H9 (cell line): ENCODE measurements at places on chromosomes 11 and 22. TPM values are rescaled to one million over a fixed set of nuclear protein-coding genes. Genes with fewer than 3 reads are reported as not detected.

- no peaks in the 10 kb centered on the region for H3K27me3 ChIP-seq
- DNase-seq = peak; percentile 93
- no peaks in the 10 kb centered on the region for H3K36me3 ChIP-seq
- no peak overlapping the region for H3K4me3 ChIP-seq
- no peak overlapping the region for H3K27ac ChIP-seq
Observed at GRCh38 chr22:41403532-41404318, 22.0 kb downstream of the TEF start.

DNA sequence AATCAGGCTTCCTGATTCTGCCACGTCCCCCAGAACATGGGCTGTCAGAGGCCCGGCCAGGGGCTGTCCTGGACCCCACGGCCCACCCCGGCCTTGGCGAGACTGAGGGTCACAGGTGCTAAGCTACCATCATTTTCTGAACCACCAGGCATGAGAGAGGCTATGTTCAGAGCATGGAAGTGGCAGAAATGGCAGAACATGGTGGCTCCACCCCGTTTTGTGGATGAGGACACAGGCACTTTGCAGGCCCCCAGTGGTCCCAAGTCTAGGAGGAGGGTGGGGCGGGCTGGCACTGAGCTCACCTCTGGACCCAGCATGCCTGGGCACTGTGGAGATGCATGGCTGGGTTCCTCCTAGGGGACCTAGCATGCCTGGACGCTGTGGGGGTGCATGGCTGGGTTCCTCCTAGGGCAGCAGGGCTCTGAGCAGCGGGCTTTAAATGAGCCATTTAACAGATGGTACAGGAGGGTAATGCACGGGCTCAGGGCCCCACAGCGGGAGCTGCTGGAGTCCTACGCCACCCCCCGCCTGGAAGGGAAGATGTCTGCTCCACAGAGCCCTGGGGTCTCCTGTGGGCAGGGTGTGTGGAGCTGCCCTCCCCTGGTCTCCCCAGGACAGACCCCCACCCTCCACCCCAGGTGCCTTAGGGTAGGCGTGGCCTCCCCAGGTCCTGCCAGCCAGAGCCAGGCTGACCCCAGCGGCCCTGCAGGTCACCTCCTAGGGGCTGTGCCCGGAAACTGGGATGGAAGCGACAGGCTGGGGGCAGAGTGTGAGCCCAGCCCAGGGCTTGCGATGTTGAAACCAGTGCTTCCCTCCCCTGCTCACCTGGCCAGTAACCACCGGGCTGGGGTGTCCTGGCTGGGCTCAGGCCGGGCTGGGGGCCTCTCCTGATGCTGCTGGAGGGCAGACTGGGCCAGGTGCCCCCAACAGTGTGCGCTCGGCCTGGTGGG lies 6.1 kb upstream of the MUC5AC start:
- H3K36me3 ChIP-seq = no peaks in the 10 kb centered on the region; the same call in 2 of the 3 replicates
- H3K27ac ChIP-seq = no peak overlapping the region
- peak; percentile 24 for DNase-seq
- no peaks in the 10 kb centered on the region; the same call in 1 of the 2 replicates for H3K27me3 ChIP-seq
- H3K4me3 ChIP-seq = no peak overlapping the region
- no peaks in the 10 kb centered on the region for H3K4me1 ChIP-seq

DNA sequence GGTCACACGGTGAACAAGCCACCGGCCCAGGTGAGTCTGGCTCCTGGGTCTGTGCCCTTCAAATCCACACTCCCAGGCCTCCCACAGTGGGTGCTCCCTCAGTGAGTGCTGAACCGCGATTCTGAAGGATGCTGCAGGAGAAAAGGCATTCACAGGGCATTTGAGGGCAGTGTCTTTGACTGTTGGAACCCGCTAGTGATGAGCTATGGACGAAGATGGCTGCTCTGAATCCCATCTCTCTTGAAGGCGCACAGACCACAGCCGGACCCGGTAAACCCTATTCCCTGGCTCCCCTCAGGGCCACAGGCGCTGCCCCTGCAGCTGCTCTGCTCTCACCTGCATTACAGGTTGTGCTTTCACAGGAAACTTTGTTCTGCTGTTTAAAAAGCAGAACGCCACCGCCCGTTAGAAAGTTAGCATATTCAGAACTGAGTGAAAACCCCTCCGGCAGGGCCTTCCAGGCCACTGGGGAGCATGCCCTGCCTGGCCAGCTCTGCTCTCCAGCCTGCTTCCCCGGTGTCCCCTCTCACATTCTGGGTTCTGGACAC lies 3.2 kb downstream of the LRRC32 start:
- H3K27me3 ChIP-seq = peaks cover 2% of the 10 kb centered on the region; the same call in 1 of the 2 replicates
- H3K27ac ChIP-seq = no peak overlapping the region
- H3K36me3 ChIP-seq = no peaks in the 10 kb centered on the region
- peak; percentile 22 for DNase-seq

GRCh38 chr11:125364121-125364826 lies 131.8 kb downstream of the FEZ1 start:
- H3K27me3 ChIP-seq = no peaks in the 10 kb centered on the region; the same call in 1 of the 2 replicates
- H3K27ac ChIP-seq = no peak overlapping the region
- no peaks in the 10 kb centered on the region for H3K4me1 ChIP-seq
- H3K36me3 ChIP-seq = no peaks in the 10 kb centered on the region
- DNase-seq = no peak

GRCh38 chr11:134258577-134258976 lies 5.2 kb downstream of the ACAD8 start:
- H3K27me3 ChIP-seq = no peaks in the 10 kb centered on the region
- peak overlapping the region; percentile 10; the same call in 1 of the 3 replicates for H3K4me3 ChIP-seq
- H3K27ac ChIP-seq = no peak overlapping the region

GRCh38 chr11:128464878-128465450 lies 122.4 kb downstream of the ETS1 start:
- H3K4me3 ChIP-seq = no peak overlapping the region
- no peak overlapping the region for H3K27ac ChIP-seq
- H3K27me3 ChIP-seq = no peaks in the 10 kb centered on the region
- H3K4me1 ChIP-seq = no peaks in the 10 kb centered on the region

GRCh38 chr11:76691655-76692054 lies 21.1 kb upstream of the LRRC32 start:
- H3K36me3 ChIP-seq = no peaks in the 10 kb centered on the region
- H3K27ac ChIP-seq = no peak overlapping the region
- no peak for DNase-seq
- H3K4me3 ChIP-seq = no peak overlapping the region

Gene TRIM51
- total RNA-seq = not detected in 2 replicates

- DNase-seq = no peak
- no peaks in the 10 kb centered on the region for H3K4me1 ChIP-seq
- H3K4me3 ChIP-seq = no peak overlapping the region
- H3K27ac ChIP-seq = no peak overlapping the region
Observed at GRCh38 chr22:37618072-37618656, 9.5 kb downstream of the GGA1 start.

GRCh38 chr22:38632528-38632927 lies 23.7 kb downstream of the FAM227A start:
- H3K4me3 ChIP-seq = no peak overlapping the region
- no peaks in the 10 kb centered on the region for H3K27me3 ChIP-seq
- H3K27ac ChIP-seq = no peak overlapping the region

GRCh38 chr11:93736129-93736528 lies 5.2 kb downstream of the TAF1D start:
- peaks cover 97% of the 10 kb centered on the region for H3K36me3 ChIP-seq
- H3K27ac ChIP-seq = no peak overlapping the region
- no peaks in the 10 kb centered on the region for H3K4me1 ChIP-seq
- DNase-seq = no peak
- H3K4me3 ChIP-seq = 0 out of 2 replicates have a peak overlapping the region, but pooled peaks have one; percentile 9
- no peaks in the 10 kb centered on the region for H3K27me3 ChIP-seq

DNA sequence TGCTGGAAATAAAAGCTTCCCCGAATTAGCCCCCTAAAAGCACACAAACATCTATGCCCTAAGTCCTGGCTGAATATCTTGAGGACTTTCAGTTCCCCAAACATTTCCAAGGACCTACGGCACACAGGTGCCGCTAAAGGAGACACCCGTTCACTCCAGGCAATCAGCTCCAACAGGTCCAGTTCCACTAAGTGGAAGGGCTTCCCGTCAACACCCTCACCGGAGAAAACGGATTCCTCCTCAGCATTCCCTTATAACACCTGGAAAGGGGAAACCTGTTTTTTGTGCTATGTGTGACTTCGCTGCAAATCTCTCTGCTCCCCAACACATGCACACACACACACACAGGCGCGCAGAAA lies 3.9 kb downstream of the TENM4 start:
- no peak overlapping the region for H3K27ac ChIP-seq
- H3K36me3 ChIP-seq = no peaks in the 10 kb centered on the region
- DNase-seq = peak; percentile 35

DNA sequence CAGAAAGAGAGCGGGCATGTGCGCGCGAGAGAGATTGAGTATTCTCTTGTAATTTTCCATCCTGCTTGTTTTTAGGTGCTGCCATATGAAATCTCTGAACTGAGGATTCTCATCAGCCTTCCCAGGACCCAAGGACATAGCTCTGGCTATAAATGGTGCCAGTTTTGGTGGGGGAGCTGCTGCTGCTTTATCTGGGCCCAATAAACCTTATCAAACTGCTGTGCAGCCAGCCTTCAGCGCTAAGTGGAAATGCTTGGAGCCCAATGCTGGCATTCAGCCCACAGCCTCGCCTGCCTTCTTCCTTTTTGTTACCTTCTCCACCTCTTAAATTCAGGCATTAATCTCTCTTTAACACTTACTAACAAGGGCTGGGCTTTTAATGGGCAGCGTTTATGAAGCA lies 2.4 kb upstream of the ZBTB16 start:
- DNase-seq = no peak
- no peaks in the 10 kb centered on the region for H3K4me1 ChIP-seq
- peaks cover 52% of the 10 kb centered on the region for H3K27me3 ChIP-seq
- H3K27ac ChIP-seq = no peak overlapping the region
- H3K4me3 ChIP-seq = no peak overlapping the region

Gene SCO2
- 3.3 and 3.4 TPM in 2 replicates for total RNA-seq

Gene MRGPRF
- total RNA-seq = 4.0 and 4.3 TPM in 2 replicates

Gene OVCH2
- 0.44 and 0.46 TPM in 2 replicates for total RNA-seq

Gene OSM
- not detected in 2 replicates for total RNA-seq

Gene DNHD1
- 3.5 TPM in 2 replicates for total RNA-seq

Gene HBG1
- not detected in 2 replicates for total RNA-seq

DNA sequence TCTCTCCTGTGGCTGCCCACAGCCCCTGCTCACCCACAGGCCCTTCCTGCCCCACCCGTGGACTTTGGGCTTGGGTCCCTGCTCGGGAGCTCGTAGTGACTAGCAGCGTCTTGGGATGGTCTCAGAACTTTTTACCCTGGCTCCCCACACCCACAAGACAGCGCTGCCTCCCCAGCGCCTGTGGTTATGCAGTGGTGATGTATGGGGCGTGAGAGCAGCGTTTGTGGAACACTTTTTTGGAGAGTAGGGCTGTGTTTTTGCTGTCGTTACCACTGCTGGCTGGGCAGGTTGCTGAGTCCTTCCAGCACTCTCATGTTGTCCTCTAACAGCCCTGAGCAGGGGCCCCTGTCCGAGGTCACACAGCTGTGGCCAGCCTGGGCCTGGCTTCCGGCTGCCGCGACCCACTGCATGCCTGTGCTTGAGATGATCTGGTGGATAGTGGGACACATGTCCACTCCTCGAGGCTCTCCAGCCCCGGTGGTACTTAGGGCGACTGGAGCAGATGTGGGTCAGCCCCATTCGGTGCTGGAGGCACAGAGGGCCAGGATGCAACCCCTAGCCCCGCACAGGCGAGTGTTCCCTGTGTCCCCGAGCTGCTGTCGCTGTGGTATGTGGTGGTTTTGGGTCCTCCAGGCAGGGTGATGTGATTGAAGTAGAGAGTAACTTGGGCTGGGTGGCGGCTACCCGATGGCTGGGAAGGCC lies 7.1 kb upstream of the GRAMD4 start:
- no peak for DNase-seq
- H3K4me1 ChIP-seq = no peaks in the 10 kb centered on the region
- H3K27ac ChIP-seq = no peak overlapping the region
- no peak overlapping the region for H3K4me3 ChIP-seq

DNA sequence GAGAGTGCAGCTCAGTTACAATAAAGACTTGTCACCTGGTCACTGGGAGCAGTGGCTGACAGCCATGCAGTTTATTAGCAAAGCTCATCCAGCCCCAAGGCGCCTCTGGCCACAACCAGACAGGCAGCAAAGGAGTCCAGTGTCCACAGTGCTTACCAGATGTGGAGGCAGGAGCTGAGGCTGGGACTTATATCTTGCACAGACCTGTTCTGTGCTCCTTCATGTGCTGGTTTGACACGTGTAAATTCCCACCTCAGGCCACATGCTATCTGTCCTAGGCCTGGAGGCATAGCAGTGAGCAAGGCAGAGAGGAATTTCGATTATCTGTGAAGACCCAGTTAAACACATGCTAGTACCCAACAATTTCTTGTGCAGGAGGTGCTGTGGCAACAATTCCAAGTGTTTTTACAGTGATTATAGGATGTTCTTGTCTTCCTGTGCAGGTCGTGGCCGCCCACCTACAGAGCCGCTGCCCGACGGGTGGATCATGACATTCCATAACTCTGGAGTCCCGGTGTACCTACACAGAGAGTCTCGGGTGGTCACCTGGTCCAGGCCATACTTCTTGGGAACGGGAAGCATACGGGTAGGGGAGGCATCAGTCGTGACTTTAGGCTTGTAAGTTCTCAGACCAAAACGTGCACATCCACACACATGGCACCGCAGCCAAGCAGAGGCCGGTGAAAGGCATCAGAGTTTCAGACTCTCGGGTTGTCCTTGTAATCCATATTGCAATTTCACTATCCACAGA lies 9.4 kb downstream of the DGCR8 start:
- no peak overlapping the region for H3K27ac ChIP-seq
- H3K27me3 ChIP-seq = no peaks in the 10 kb centered on the region
- no peak for DNase-seq
- H3K4me3 ChIP-seq = no peak overlapping the region
- peaks cover 94% of the 10 kb centered on the region for H3K36me3 ChIP-seq

DNA sequence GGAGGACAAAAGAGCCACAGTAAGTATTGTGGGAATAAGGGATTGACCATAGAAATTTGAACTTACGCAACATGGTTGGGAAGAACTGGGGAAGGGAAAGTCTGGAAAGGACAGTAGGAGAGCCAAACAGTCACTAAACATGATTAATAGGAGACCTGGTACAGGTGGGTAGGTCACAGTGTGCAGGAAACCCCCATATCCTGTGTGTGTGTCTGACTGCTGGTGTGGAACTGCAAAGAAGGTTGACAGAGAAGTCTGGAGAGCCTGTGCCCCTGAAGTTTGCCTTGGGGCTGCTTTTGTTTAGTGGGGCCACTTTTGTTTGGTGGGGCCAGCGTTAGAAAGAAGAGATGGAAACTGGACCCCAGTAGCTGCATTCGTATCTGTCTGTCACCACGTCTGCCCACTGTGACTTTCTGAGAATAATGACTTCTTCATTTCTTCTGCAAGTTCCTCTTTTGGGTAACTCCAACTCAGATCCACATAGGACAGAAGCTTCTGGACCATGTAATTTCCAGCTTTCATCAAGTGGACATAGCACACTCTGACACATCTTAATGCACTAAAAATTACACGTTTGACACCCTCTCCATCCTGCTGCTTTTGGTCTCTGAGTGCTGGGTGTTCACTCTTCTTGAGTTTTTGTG lies 126.8 kb upstream of the RAG2 start:
- no peak for DNase-seq
- no peaks in the 10 kb centered on the region for H3K4me1 ChIP-seq
- no peak overlapping the region for H3K4me3 ChIP-seq
- peaks cover under 1% of the 10 kb centered on the region; the same call in 1 of the 2 replicates for H3K27me3 ChIP-seq
- H3K27ac ChIP-seq = no peak overlapping the region

Gene ALDH3B2
- total RNA-seq = not detected in 2 replicates
